ENCODE measurements at places on chromosomes 1 and 21.
A peak's percentile ranks its signal among the peaks of the same experiment; 100 is the strongest.

DNA sequence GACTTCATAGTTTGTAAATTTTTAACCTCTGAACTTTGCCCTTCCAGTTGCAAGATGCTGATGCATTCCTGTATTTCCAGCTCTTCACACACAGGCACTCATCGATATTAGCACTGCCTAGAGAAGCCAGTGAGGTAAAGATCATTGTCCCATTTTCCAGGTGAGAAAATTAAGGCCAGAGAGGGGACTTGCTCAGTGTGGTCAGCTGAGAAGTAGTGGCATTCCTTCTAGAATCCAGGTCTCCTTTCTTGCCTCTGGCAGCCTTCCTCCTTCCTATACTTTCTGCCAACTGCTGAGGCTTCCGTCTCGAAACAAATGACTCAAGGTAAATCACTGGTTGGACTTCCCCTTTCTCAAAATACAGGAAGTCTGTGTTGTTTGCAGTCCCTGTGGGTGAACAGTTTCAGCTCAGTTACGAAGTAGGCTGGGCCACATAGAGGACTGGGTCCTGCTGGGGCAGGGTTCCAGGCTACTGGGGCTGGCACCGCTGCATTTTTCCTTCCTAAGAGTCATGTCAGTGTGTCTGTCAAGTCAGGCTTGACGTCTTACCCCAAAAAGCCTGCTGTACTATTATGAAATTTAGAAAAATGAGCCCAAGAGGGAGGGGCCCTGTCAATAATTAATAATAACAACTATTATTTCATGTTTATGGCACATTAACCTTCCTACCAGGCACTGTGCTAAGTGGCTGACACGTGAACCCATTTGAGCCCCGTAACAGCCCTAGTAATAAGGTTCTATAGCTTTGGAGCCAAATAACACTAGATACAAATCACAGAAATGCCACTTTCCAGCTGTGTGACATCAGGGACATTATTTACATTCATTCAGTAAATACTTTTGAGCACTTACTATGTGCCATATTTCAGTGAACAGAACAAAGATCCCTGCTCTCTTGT is 16.6 kb upstream of the RNF19B start:
- DNase-seq: peak; percentile 57

GRCh38 chr1:243411472-243411871 is 155.6 kb downstream of the SDCCAG8 start:
- no peak for DNase-seq

DNA sequence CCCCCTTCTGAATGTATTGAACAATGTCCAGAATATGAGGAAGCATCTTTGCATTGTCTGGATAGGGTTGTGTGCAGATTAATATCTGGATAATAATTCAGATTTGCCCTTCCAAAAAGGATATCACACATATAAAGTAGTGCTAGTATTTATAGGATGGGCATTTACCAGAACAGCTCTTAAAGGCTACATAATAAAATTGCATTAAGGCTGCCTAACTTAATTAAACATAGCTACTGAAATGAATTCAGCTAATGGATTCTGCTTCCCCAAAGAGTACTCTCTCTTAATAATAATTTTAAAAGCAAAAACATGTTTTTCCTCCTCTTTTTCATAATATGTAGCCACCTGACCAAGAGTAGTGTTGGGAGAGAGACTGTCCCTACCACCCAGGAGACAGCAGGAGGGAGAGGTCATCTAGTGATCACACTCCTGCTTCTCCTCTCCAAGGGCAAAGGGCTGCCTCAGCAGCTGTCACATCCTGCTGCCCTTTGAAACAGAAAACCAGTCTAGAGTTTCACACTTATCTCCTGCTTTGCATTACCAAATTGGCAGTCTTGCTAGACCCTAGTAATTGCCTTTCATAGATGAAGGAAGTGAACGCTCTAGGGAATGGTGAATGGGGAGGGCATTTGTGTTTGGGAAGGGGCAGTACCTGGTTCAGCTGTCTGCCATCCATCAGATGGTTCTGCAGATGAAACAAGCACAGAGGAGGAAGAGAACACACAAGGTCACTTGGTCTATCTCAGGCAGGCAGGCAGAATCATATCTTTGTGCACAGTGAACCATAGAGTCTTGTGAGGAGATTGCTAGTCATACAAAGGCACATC is 29.3 kb upstream of the DDAH1 start:
- DNase-seq: no peak

GRCh38 chr1:31782421-31783410 is 18.6 kb upstream of the ADGRB2 start:
- no peak for DNase-seq

DNA sequence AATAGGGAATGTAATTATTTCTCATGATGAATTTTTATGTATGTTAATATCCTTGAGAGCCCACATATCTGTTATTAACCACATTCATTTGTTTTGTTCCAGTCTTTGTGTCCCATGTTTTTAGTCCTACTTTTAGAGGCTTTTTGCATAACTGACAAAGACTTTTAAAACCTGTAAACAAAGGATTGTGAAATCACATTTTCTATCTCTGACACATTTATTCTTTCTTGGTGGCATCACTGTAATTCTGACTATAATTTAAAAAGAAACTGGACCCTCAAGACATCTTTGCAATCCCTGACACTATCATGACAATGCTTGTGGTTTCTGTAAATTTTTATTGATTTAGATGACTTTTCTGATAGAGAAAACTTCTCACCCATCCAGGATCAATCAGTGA is 313.1 kb downstream of the SIPA1L2 start:
- no peak for DNase-seq

DNA sequence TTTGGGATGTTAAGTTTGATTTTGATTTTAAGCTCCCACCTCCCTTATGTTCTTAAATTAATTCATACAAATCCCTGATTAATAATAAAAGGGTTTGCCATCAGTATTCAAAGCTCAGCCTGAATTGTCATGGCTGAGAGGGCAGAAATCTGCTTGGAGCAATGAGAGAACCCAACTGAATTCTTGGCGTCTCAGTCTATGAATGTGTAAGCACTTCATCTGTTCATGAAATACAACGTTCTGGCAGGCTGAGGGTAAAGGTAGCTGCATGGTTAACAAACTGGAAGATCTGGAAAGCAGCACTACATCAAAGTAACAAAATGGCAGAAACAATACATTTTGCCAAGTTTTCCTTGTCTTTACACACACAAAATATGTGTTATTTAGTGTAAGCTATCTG is 95.3 kb downstream of the ACBD6 start:
- no peak for DNase-seq

DNA sequence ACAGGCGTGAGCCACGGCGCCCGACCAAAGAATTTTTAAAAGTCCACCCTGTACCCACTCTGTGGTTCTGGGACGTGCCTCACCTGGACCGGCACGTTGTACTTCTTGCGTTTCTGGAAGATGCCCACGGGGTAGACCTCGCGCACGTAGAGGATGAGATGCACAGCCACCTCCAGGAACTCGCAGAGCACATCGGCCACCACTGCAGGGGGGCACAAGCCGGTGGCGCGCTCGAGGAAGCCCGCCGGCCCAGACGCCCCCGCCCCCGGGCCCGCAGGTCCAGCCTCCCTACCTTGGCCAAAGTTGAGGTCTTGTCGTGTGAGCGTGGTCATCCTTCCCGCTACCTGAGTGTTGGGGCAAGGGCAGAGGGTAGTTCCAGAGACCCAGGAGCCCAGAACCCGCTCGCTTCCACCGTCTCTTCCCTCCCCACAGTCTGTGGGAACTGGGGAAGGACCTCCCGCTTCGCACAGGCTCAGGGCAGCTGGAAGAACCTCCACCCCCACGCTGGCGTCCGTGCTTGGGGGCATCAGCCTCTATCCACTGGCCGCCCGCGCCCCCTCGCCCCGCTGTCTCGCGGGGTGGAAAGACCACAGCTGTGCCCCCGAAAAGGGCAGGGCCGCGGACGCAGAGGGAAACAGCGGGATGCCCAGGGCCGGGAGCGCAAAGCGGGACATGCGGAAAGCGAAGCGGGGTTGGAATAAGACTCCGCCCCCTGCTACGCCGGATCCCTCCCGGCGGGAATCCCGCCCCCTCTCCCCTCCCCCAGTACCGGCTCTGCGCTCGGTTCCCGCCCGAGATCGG is 478 bp downstream of the MAD2L2 start:
- DNase-seq: no peak

- no peak for DNase-seq
Observed at GRCh38 chr1:207404849-207405525, 49.1 kb upstream of the CR2 start.

DNA sequence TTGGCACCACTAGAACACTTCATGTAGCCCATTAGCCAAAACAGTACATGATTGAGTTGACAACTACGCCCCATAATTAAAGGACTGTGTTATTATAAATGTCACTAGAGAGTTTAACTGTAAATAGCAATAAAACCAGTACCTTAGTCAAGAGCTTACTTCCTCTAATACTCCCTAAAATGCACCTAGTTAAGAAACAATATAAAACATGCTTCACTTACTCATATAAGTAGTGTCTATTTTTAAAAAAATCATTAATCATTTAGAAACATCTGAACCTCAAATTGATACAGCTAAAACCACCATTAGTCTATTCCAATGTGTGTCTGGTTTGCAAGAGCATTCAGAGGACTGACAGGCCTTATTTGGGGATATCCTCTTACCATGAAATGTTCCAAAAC is 25.3 kb downstream of the PTP4A2 start:
- DNase-seq: no peak

GRCh38 chr1:160911441-160911840 is 26.5 kb upstream of the ITLN1 start:
- no peak for DNase-seq

DNA sequence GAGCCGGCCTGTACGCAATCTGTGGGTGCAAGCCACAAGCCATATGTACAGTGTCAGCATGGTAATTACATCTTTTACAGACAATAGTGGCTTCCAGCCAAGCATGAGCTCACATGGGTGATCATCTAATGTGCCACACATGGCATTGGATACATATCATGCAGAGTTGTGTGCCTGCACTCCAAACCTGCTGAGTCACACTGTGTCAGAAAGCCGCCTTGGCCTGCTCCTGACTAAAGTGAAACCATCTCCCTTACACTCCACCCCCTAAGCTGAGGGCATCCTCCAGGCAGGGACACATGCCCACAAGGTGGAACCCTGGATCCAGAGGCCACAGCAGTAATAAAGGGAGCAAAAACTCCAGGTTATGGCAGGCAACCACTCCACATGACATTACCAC is 72.5 kb downstream of the KCNT2 start:
- DNase-seq: peak; percentile 8

DNA sequence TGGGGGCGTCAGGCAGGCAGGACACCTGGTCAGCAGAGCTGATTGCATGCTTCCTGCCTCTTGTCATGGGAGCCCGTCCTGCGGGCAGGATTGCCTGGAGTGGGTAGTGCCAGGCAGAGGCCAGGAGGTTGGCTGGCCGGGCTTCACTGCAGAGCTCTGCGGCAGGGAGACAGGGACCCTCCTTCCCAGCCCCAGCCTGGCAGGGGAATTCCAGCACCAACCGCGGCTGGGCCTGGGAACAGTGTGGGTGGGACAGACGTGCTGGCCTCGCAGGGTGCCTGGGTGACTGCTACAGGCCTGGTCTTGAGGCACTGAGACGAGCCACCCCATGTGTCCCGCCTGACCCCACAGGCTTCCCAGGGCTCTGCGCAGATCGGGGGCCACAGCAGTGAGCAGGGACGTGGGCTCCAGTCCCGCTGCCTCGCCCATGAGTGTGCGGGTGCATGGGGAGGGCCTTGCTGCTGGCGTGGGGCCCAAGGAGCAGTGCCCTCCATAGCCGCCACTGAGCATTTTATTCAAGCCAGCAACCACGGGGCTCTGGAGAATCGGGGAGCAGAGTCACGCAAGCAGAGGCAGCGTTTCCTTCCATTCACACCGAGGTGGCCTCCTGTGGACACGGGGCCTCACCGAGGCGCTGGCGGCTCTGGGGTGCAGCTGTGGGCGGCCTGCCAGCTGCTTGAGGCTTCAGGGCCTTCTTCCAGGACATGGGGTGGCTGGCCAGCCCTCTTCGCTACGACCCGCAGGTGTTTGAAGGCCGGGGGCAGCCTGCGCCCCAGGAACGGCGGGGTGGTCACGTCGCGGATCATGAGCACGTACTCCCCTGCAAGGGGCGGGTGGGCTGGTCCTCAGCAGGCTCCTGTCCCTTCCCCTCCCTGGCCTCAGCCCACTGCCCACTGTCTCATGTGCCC is 70.3 kb downstream of the MORN1 start:
- no peak for DNase-seq

DNA sequence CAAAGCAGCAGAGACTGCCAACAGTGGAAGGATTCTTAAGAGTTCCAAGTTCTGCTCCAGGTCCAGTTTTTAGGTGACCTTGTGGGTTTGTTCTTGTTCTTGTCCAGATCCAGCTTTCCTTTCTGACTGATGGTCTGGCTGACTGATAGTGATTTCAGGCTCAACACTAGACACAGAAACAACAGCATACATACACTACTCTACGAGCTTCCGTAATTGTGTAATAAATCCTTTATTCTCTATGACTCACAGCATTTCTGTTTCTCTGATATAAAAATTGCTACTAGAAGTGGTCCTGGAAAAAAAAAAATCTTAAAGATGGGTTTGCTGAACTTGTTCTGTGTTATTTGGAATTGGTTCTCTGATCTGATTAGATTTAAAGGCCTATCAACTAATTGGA is 62.2 kb upstream of the PTCH2 start:
- no peak for DNase-seq

DNA sequence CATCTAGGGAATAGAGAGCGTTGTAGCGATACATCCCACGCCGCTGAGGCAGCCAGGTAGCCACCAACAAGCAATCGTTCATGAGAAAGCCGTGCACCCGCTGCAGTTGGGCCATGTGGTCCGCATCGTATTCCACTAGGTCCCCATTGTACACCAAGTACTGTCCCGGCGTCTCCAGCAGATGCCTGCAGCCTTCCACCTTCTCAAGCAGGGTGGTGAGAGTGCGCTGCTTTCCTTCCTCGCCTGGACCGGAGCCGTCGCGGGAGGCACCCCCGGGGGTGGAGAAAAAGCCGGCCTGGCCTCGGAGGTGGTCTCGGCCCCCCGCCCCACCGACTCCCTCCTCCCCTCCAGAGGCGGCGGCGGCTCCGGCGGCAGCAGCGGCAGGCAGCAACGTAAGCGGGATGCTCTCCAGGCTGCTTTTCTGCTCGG is 595 bp downstream of the EXOC8 start:
- DNase-seq: no peak

DNA sequence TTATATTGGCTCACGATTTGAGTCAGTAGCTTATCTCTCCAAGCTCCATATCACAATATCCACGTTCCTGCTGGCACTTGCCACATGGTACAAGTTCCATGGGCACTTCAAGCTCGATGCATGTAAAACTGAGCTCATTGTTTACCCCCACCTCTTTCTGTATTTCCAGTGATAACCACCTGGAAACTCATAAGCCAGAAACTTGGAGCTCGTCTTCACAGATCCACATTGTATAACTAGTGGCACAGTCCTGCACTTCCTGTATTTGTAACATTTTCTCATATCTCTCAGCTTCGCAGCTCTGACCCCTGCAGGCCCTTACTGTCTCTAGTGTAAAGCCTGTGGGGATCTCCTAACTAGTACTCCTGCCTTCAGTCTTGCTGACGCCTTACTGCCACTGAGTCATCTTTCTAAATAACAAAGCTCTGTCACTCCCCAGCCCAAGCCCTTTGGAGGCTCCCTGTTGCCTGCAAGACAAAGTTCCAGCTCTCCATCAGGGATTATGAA is 6.5 kb upstream of the C2CD4D start:
- DNase-seq: peak; percentile 15
